Suppressor macrophage treated with lipopolysaccharide for 4 hours (primary cell): ENCODE measurements at places on chromosomes 2 and 18.
A peak's percentile ranks its signal among the peaks of the same experiment; 100 is the strongest.

DNA sequence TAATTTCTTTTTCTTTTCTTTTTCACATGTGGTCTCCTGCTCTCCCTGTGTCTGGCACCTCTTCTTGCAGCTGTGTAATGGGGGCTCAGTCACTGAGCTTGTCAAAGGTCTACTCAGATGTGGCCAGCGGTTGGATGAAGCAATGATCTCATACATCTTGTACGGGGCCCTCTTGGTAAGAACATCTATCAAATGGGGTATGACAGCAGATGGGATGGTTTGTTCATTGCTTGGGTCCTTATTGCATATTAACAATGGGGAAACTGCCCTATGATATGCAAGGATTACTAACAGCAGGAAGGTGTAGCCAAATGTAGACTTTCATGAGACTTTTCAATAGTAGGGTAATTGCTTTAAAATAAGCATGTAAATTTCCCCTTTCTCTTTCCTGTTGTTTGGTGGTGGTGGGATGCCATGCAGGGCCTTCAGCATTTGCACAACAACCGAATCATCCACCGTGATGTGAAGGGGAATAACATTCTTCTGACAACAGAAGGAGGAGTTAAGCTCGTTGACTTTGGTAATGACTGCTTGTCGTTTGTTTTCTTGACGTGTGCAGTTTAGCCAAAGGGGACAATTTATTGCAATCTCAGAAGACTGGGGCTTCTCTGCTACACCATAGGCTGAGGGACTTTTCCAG is 36.5 kb downstream of the MYO3B start:
- DNase-seq, result no peak

DNA sequence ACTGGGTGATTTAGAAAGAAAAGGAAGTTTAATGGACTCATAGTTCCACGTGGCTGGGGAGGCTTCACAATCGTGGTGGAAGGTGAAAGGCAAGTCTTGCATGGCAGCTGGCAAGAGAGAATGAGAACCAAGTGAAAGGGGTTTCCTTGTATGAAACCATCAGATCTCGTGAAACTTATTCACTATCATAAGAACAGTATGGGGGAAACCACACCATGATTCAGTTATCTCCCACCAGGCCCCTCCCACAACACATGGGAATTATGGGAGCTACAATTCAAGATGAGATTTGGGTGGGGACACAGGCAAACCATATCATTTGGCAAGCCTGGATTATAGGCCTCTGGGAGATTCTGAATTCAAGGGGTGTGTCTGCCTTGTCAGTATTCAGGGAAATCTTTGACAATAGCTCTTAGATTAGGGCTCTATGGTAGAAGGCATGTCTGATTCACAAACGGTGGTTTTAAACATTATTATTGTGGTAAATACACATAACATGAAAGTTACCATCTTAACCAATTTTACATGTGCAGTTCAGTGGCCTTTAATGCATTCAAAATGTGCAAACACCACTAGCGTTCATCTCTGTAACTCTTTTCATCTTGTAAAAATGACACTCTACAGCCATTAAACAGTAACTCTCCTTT is 15.3 kb upstream of the PLB1 start:
- DNase-seq, result no peak

GRCh38 chr2:206797376-206797775 is 32.0 kb downstream of the FASTKD2 start:
- no peak for DNase-seq

DNA sequence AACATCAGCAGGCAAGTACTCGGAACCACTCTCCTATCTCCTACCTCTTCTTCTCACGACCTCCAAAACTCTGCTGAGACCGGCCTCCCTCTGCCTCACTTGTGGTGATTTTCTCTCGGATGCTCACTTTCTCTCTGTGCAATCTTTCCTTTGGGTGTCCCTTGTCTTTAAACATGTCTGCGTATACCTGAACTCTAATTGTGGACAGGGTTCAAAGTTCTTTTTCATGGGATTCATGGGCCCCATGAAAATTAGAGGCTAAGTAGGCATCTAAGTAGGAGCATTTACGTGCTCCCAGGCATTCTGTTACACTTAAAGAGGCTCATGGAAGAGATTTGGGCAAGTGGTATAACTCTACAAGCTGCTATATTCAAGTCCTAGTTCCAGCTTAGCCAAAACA is 2.1 kb upstream of the PPP1CB start:
- no peak for DNase-seq

GRCh38 chr18:80233899-80234298 is 13.4 kb downstream of the PARD6G start:
- no peak for DNase-seq

DNA sequence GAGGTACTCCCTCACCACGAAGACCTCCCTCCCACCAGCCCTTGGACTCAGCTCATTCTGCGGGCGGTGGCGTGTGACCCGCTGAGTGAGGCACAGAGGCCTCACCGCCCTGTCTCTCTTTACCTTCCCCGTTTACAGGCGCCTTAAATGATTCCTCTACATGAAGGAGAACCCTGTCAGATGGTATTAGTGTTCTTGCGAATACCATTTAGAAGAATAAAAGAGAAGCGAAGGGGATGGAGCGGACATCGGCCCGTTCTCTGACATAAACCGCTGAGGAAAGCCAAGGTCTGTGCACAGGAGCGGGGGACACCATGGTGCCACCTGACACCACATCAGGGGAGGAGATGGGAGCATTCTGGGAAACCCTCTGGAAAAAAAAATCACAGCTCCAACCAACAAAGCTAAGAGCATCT is 179.8 kb downstream of the HDAC4 start:
- no peak for DNase-seq

- no peak for DNase-seq
Observed at GRCh38 chr2:166766220-166766619, 122.1 kb upstream of the XIRP2 start.

DNA sequence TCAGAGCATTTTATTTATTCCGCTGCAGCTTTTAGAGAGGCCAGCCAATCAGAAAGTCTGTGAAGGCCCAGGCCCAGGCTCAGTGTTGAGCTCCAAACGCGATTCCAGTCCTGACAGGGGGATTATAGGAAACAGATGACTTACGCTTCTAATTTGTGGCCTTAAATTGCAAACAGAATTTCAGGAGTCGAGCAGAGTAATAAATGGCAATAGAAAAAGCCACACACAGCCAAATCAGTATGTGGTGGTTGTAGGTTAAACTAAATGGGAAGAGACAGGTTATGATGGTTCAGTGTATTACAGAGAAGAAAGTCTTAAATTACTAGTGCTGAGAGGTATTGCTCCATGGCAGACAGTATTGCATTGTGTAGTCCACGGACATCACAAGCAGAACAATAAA is 131.0 kb upstream of the ZEB2 start:
- no peak for DNase-seq

DNA sequence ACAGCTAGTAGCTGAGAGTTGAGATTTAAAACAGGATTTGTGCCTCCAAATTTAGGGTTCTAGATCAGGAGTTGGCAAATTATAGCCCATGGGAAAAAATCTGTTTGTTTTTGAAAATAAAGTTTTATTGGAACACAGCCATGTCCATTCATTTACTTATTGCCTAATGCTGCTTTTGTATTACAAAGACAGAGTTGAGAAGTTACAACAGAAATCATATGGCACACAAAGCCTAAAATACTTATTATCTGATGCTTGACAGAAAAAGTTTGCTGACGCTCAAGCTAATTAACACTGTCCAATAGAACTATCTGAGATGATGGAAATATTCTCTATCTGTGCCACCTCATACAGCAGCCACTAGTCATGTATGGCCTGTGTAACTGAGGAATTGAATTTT is 229.1 kb upstream of the RASGRP3 start:
- no peak for DNase-seq

- no peak for DNase-seq
Observed at GRCh38 chr18:36265015-36265414, 32.5 kb upstream of the FHOD3 start.

DNA sequence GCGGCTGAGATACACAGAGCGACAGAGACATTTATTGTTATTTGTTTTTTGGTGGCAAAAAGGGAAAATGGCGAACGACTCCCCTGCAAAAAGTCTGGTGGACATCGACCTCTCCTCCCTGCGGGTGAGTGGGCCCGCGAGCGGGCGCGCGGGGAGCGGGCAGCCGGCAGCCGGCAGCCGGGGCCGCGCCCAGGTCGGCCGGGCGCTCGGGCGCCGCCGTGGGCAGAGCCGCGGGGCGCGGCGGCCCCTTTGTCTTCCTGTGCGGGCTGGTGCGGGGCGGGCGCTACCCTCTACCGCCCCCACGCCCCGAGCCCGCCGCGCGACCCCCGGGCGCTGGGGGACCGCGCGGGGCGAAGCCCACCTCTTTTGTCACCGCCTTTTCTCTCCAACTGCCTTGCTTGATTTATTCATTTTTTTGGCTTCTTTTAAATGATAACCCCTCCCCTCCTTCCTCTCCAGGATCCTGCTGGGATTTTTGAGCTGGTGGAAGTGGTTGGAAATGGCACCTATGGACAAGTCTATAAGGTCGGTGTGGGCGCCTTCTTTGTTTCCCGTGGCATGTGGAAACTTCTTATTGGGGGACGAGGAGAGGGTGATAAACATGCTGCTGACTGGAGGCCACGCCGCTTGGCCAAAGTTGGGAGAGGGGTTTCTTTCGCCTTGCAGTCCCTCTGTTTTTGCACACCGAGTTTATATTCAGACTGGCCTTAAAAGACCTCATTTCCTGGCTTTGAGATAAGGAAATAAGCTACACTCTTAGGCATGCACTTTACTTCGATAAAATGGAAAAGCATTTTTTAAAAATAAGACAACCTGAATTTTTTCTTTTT is 722 bp downstream of the MAP4K4 start:
- DNase-seq, result peak; percentile 48

DNA sequence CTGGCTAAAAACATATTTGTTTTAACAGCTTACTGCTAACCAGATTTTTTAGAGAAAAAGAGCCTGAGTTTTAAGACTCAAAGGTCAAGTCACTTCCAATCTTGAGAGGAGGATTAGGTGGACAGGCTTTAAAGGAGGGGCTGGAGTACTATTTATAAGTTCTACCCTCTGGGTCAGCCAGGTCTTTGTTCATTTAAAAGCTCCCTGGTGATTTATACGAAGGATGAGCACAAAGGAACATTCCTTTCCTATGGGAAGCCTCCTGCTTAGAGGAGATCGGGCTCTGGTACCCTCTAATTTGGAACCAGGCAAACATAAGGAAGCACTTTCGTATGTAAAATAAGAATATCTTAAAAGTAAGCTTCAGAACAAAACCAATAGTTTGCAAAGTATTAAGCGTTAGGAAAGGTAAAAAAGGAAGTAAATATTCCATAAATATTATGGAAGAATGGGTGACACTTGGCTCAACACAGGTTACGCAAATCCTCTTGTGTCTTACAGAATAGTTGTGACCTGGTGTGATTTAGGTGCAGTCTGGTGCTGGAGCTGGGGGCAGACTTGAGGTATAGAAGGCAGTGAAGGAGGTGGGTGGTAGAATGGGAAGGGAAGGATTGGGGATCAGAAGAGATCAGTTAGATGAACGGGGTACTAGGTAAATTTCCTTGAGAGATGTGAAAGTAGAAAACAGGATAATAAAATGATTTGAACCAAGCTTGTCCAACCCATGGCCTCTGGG is 35.6 kb downstream of the PDE6D start:
- no peak for DNase-seq

GRCh38 chr2:160308476-160308875 is 108.4 kb upstream of the ITGB6 start:
- no peak for DNase-seq

DNA sequence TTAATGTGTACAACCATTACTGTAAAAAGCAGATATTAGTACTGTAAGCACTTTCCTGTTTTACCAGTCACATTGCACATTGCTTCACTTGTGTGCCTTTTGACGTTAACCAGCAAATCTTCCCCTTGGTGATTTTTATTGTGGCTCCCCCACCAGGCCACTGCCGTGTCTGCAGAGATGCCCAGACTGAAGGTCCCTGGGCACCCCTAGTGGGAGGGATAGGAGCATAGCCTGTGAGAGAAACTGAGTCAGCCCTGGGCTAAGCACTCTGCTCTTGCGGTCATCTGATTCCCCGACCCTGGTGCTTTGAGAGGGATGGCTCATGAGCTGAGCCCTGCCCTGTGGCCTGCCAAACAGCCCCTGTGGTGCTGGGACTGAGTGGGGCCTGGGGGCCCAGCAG is 73.4 kb downstream of the INPP4A start:
- DNase-seq, result peak; percentile 73

GRCh38 chr18:48956356-48956755 is 5.6 kb upstream of the SMAD7 start:
- no peak for DNase-seq

GRCh38 chr18:60385693-60386092 is 13.1 kb upstream of the MC4R start:
- DNase-seq, result no peak

DNA sequence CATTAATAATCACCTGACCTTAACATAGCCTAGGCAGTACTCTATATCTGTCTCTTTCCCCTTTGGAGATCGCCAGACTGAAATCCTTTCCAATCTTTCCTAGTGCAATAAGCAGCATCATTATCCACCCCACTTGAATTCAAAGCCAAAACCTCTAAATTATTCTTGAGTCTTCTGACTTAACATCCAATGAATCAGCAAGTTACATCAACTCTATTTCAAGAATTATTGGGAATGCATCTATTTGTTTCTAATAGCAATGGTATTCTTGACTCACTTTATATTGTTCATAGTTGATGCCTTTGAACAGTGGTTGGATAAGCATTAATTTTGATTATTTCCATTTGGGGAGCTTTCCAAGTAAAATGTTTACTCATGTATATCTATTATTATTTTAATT is 144.8 kb downstream of the ZNF804A start:
- DNase-seq, result no peak

DNA sequence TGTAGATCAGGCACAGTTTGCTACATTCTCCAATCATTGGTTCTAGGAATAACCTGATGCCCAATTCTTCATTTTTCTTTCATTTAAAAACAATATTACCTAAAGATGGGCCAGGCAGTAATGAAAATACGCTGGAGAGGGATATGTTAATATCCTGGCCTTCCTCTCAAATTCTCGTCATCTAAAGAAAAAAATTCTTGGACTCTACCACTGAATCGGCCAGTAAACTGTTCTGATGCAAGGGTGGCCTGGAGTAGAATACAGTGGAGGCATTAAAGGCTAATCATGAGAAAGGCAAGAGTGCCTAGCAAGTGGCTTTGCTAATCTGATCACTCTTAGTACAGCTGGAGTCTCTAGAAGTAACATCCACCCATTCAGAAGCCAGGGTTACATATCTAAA is 157.7 kb downstream of the ANTXR1 start:
- no peak for DNase-seq

GRCh38 chr2:136098441-136098840 is 19.5 kb downstream of the CXCR4 start:
- DNase-seq, result peak; percentile 77

DNA sequence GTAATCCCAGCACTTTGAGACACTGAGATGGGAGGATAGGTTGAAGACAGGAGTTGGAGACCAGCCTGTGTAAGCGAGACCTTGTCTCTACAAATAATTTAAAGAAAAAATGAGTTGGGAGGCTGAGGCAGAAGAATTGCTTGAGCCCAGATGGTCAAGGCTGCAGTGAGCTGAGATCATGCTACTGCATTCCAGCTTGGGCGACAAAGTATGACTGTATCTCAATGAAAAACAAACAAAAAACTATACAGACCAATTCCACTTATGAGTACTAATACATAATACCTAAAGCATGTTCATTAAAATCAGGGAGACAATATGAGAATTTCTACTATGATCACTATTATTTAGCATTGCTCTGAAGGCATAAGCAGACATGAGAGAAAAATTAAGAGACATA is 12.6 kb downstream of the RNF149 start:
- no peak for DNase-seq
